ENCODE measurements at places on chromosomes 13 and 19. TPM values are rescaled to one million over a fixed set of nuclear protein-coding genes. Genes with fewer than 3 reads are reported as not detected.
A peak's percentile ranks its signal among the peaks of the same experiment; 100 is the strongest.

DNA sequence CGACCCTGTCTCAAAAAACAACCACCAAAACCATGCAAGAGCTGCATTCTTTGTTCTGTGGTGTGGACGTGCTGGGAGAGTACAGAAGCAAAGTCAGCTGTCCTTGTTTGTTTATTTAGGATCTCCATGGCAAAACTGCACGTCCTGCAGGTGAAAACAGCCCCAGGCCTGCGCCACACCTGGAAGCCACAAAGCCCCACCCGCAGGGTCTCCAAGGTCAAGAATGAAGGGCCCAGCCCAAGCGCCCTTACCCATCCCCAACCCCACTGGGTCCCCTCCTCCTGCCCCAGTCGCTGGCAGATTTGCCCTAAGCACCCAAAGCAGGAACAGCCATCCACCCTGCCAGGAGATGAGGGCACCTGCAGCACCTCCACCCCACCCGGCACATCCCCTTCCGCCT lies 10.5 kb downstream of the MBD3 start:
- no peak overlapping the region for H3K27ac ChIP-seq
- no peak overlapping the region for H3K4me3 ChIP-seq
- no peak for DNase-seq
- no peaks in the 10 kb centered on the region for H3K4me1 ChIP-seq

Gene BEST2
- not detected for total RNA-seq

GRCh38 chr19:58317476-58318072 lies 9.2 kb upstream of the ZSCAN22 start:
- H3K36me3 ChIP-seq, result peaks cover 34% of the 10 kb centered on the region
- no peaks in the 10 kb centered on the region for H3K27me3 ChIP-seq
- peak; percentile 71 for DNase-seq

DNA sequence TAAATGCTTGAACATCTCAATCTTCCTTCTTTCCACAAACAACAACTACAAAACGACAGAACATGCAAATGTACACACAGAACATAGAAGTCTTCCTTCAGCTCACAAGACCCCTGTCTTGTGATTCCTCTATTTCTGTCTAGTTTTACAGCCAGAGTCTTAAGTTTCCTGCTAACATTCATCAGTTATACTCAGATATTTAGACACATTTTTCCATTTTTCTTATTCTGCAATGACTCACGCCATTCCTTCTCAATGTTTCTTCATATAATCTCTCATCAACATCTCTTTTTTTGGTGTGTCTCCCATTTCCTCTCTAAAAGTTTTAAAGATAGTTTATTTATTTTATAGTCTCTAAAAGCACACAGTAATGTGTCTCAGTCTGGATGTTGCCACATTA lies 1872.9 kb upstream of the PCDH20 start:
- no peak for DNase-seq
- no peaks in the 10 kb centered on the region for H3K27me3 ChIP-seq
- no peaks in the 10 kb centered on the region for H3K4me1 ChIP-seq

DNA sequence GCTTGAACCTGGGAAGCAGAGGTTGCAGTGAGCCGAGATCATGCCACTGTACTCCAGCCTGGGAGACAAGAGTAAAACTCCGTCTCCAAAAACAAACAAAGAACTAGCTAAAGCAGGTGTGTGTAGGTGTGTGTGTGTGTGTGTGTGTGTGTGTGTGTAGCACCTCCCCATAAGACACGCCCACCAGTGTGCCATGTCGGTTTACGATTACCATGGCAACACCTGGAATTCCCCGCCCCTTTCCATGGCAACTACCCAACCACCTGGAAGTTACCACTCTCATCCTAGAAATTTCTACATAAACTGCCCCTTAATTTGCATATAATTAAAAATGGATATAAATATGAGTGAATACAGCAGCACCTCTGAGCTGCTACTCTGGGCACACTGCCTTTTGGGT lies 80.9 kb upstream of the ADGRE5 start:
- no peak overlapping the region for H3K4me3 ChIP-seq
- no peak for DNase-seq
- no peaks in the 10 kb centered on the region for H3K27me3 ChIP-seq
- no peak overlapping the region for H3K27ac ChIP-seq
- H3K36me3 ChIP-seq, result no peaks in the 10 kb centered on the region
- no peaks in the 10 kb centered on the region for H3K4me1 ChIP-seq

DNA sequence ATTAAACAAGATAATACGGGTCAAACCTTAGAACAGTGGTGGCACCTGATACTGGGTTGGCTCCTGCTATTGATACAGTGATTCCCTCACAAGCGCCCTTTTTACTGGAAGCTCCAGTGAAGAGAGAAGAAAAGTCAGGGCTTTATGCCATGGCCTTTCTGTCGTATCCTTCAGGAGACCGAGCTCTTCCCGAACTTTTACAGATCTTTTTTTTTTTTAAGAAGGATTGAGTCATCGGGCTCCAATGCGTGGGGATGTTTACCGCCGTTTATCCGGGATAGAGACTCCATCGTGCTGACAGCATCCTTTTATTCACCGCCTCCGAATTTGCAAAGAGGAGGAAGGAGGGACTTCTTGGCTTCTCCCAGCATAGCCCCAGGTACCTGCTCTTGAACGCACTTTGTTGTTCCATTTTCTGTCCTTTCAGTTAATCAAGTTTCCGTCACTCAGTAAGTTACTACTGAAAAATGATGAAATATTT lies 574 bp downstream of the ZNF227 start:
- peaks cover 7% of the 10 kb centered on the region for H3K4me1 ChIP-seq
- peak overlapping the region; percentile 48 for H3K27ac ChIP-seq
- peaks cover 5% of the 10 kb centered on the region for H3K36me3 ChIP-seq
- H3K4me3 ChIP-seq, result peak overlapping the region; percentile 90

DNA sequence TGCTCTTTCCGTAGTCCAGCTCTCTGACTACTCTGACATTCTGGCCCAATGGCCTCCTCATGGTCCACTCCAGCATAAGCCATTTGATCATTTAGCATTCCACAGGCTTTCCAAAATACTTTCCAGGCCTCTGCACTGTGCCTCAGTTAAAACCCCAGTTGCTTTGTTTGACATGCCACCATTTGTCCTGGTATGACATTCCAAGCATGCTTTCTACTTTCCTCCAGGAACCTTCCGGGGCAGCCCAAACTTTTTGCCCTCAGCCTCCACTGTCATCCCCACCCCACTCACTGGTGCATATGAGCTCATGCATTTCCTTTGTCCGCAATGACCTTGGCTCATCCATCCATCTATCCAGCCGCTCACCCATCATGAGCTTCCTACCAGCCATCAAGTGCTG lies 41.8 kb upstream of the WASF3 start:
- no peak overlapping the region for H3K4me3 ChIP-seq
- no peak for DNase-seq
- no peak overlapping the region for H3K27ac ChIP-seq
- H3K4me1 ChIP-seq, result no peaks in the 10 kb centered on the region

DNA sequence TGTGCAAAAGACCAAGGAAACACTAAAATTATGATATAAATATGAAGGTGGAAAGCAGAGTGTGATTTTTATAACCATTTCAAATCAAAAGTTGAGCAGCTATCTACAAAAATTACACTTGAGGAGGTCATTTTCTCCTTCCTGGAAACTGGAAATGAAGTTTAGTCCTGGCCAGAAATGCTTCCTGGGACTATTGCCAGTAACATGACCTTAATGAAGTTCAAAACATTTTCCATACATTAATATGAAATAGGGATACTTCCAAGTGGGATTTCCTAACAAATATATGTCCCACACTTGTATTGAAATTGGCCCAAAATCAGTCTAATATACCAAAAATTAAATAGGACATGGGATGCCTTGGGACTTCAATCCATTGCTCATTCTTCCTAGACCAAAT lies 1556.8 kb upstream of the MIR17HG start:
- DNase-seq, result no peak
- H3K36me3 ChIP-seq, result no peaks in the 10 kb centered on the region

GRCh38 chr19:16358456-16358855 lies 33.8 kb downstream of the KLF2 start:
- no peak for DNase-seq
- no peaks in the 10 kb centered on the region for H3K27me3 ChIP-seq
- no peak overlapping the region for H3K27ac ChIP-seq
- H3K4me1 ChIP-seq, result no peaks in the 10 kb centered on the region
- H3K36me3 ChIP-seq, result no peaks in the 10 kb centered on the region
- no peak overlapping the region for H3K4me3 ChIP-seq

- H3K27ac ChIP-seq, result no peak overlapping the region
- peak; percentile 12 for DNase-seq
- 0 out of 2 replicates have a peak, but pooled peaks cover 7% of the 10 kb centered on the region for H3K4me1 ChIP-seq
- H3K36me3 ChIP-seq, result no peaks in the 10 kb centered on the region
- no peak overlapping the region for H3K4me3 ChIP-seq
- no peaks in the 10 kb centered on the region for H3K27me3 ChIP-seq
These were observed 4.5 kb downstream of the ATP4B start for GRCh38 chr13:113653264-113654174.

Gene KLK2
- not detected for total RNA-seq

- no peak overlapping the region for H3K27ac ChIP-seq
- H3K4me3 ChIP-seq, result no peak overlapping the region
- no peaks in the 10 kb centered on the region for H3K4me1 ChIP-seq
- H3K36me3 ChIP-seq, result no peaks in the 10 kb centered on the region
- DNase-seq, result peak; percentile 67
These were observed 38.6 kb downstream of the LIG4 start for GRCh38 chr13:108176685-108177274.

Gene ZNF570
- 0.07 TPM for total RNA-seq

- no peaks in the 10 kb centered on the region for H3K27me3 ChIP-seq
- no peak overlapping the region for H3K27ac ChIP-seq
- no peak for DNase-seq
- H3K4me1 ChIP-seq, result no peaks in the 10 kb centered on the region
These were observed 105.7 kb upstream of the RAP2A start for GRCh38 chr13:97328222-97328790.

GRCh38 chr19:4584670-4585460 lies 25.4 kb upstream of the SEMA6B start:
- no peak overlapping the region for H3K27ac ChIP-seq
- no peaks in the 10 kb centered on the region for H3K36me3 ChIP-seq
- DNase-seq, result no peak
- peak overlapping the region; percentile 62 for H3K4me3 ChIP-seq

- no peak overlapping the region for H3K27ac ChIP-seq
- peaks cover 43% of the 10 kb centered on the region for H3K36me3 ChIP-seq
- H3K4me3 ChIP-seq, result no peak overlapping the region
- DNase-seq, result no peak
- H3K27me3 ChIP-seq, result no peaks in the 10 kb centered on the region
- H3K4me1 ChIP-seq, result peaks cover 6% of the 10 kb centered on the region
These were observed 15.5 kb downstream of the DPP9 start for GRCh38 chr19:4707956-4708650.

- H3K27me3 ChIP-seq, result no peaks in the 10 kb centered on the region
- H3K36me3 ChIP-seq, result peaks cover 32% of the 10 kb centered on the region
- no peak overlapping the region for H3K4me3 ChIP-seq
- H3K27ac ChIP-seq, result peak overlapping the region; percentile 87
- DNase-seq, result peak; percentile 91
- H3K4me1 ChIP-seq, result peaks cover 19% of the 10 kb centered on the region
These were observed 37.3 kb downstream of the DNAJC3 start for GRCh38 chr13:95714142-95714832.

- H3K36me3 ChIP-seq, result no peaks in the 10 kb centered on the region
- peak; percentile 81 for DNase-seq
- H3K27me3 ChIP-seq, result no peaks in the 10 kb centered on the region
- no peak overlapping the region for H3K27ac ChIP-seq
- H3K4me3 ChIP-seq, result peak overlapping the region; percentile 92
These were observed 15.4 kb upstream of the AP1M2 start for GRCh38 chr19:10602330-10603083.

Gene ZNF799
- 5.9 TPM for total RNA-seq

DNA sequence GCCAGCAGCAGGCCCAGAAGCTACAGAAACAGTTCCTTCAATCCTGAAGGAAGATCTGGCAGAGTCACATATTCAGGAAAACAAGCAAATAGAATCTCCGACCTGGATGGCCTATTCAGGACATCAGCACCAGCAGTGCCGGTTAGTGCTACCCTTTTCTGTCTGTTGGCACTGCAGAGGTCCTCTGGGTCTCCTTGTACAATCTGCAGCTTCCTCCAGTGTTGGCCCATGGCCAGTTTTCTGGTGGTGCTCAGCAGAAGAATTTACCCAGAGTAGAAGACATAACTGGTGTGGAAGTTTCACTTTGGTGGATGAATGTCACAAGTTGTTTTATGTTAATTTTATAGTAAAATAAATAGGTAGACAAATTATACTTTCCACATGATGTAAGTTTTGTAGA lies 498.1 kb downstream of the COG6 start:
- H3K27ac ChIP-seq, result no peak overlapping the region
- H3K4me1 ChIP-seq, result peaks cover 29% of the 10 kb centered on the region
- no peaks in the 10 kb centered on the region for H3K36me3 ChIP-seq
- no peak overlapping the region for H3K4me3 ChIP-seq

Gene ENOX1
- 0.95 TPM for total RNA-seq

DNA sequence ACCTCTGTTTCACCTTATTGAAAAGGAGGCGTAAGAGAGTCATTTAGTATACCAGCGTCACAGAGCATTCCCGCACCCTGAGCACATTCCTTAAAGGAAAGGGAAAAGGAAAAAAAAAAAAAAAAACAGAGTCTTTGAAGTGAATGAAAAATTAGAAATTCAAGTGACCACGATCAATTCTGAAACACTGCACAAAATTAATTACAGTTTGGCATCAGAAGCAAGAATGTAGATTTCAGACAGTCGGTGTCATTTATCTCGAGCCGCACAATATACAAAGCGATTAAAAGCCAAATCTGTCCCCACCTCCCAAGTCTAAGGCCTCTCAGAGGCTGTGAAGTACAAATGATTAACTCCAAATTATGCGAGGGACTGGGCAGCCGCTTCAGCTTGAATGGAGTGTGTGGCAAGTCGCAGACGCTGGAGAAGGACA lies 173.7 kb upstream of the ZNF507 start:
- DNase-seq, result no peak
- H3K36me3 ChIP-seq, result no peaks in the 10 kb centered on the region
- H3K27me3 ChIP-seq, result no peaks in the 10 kb centered on the region
- no peak overlapping the region for H3K4me3 ChIP-seq
- no peaks in the 10 kb centered on the region for H3K4me1 ChIP-seq

Gene TUBB4A
- 6.0 TPM for total RNA-seq

GRCh38 chr13:39095500-39095899 lies 57.2 kb downstream of the NHLRC3 start:
- no peak overlapping the region for H3K27ac ChIP-seq
- peaks cover 46% of the 10 kb centered on the region for H3K27me3 ChIP-seq
- H3K4me3 ChIP-seq, result no peak overlapping the region
- no peaks in the 10 kb centered on the region for H3K4me1 ChIP-seq

GRCh38 chr13:73599232-73600128 lies 534.7 kb downstream of the KLF12 start:
- peak; percentile 75 for DNase-seq
- H3K27me3 ChIP-seq, result no peaks in the 10 kb centered on the region
- peak overlapping the region; percentile 99 for H3K27ac ChIP-seq
- peaks cover 49% of the 10 kb centered on the region for H3K4me1 ChIP-seq
- 0 out of 2 replicates have a peak overlapping the region, but pooled peaks have one; percentile 11 for H3K4me3 ChIP-seq
- no peaks in the 10 kb centered on the region for H3K36me3 ChIP-seq

GRCh38 chr19:40609561-40610395 lies 8.6 kb downstream of the LTBP4 start:
- no peak for DNase-seq
- H3K4me1 ChIP-seq, result peaks cover 26% of the 10 kb centered on the region
- no peaks in the 10 kb centered on the region for H3K36me3 ChIP-seq

Gene PLK5
- not detected for total RNA-seq

Data from PC-3 (cell line).